Activated T-helper 2 cell treated with anti-CD3 and anti-CD28 coated beads, Interferon-gamma antibody, Interleukin-2, Interleukin-4, amounts not matched to agents 10 μg/mL and 5 μg/mL and 100 μg/mL, durations not matched to agents 14 hours and 24 hours and 36 hours (primary cell): ENCODE measurements at places on chromosomes 16 and 17. TPM values are rescaled to one million over a fixed set of nuclear protein-coding genes. Genes with fewer than 3 reads are reported as not detected.

The HEATR3 gene
- 24.9 and 25.9 TPM in 2 replicates for total RNA-seq

The KRT28 gene
- total RNA-seq: not detected in 2 replicates

The CRYM gene
- total RNA-seq: not detected in 2 replicates

The PERCC1 gene
- not detected in 2 replicates for total RNA-seq

The RAB37 gene
- 9.7 and 12.1 TPM in 2 replicates for total RNA-seq

The EVI2A gene
- 18.6 and 20.7 TPM in 2 replicates for total RNA-seq

The SLC6A2 gene
- total RNA-seq: not detected in 2 replicates

The MT1H gene
- not detected in 2 replicates for total RNA-seq

The SYT17 gene
- total RNA-seq: 0.34 and 0.57 TPM in 2 replicates

The KRT24 gene
- not detected in 2 replicates for total RNA-seq

The OMG gene
- total RNA-seq: 0.11 and 0.16 TPM in 2 replicates

The TNK1 gene
- total RNA-seq: 4.0 and 5.2 TPM in 2 replicates
